ENCODE measurements at places on chromosomes 16 and 17. TPM values are rescaled to one million over a fixed set of nuclear protein-coding genes. Genes with fewer than 3 reads are reported as not detected.

Gene CD300LB
- total RNA-seq: 44.3 TPM

Gene TNFSF12
- total RNA-seq: 14.4 TPM

Gene IRX5
- total RNA-seq: 0.21 TPM

Gene MYH8
- total RNA-seq: not detected

Gene GTF3C1
- 38.5 TPM for total RNA-seq

Gene SLC25A10
- 1.5 TPM for total RNA-seq

Gene TM4SF5
- total RNA-seq: not detected

Gene KRT28
- not detected for total RNA-seq

Gene GOT2
- total RNA-seq: 10.0 TPM

Gene AP2B1
- 42.8 TPM for total RNA-seq

Gene SOX8
- 1.0 TPM for total RNA-seq

Gene CCL13
- total RNA-seq: not detected

Gene NOD2
- 21.6 TPM for total RNA-seq

Gene APOH
- total RNA-seq: not detected

Gene CRYM
- 0.84 TPM for total RNA-seq

Gene TPSB2
- total RNA-seq: not detected

Gene HLF
- 1.7 TPM for total RNA-seq

Gene CLDN7
- total RNA-seq: 0.10 TPM

Gene PRDM7
- total RNA-seq: not detected

Gene ZNF423
- total RNA-seq: under 0.01 TPM

Gene NDRG4
- total RNA-seq: 0.94 TPM

Gene C16orf89
- total RNA-seq: not detected

Gene SLC5A2
- total RNA-seq: 0.42 TPM

Gene PPP1R27
- total RNA-seq: not detected

Gene OR3A3
- not detected for total RNA-seq

Gene RHBDL1
- 0.84 TPM for total RNA-seq

Gene KCNH4
- under 0.01 TPM for total RNA-seq

Gene TP53TG3D
- 0.94 TPM for total RNA-seq

Gene SLC9A5
- 0.63 TPM for total RNA-seq

Gene SMIM22
- total RNA-seq: not detected

Gene STH
- total RNA-seq: not detected

Gene DOC2A
- total RNA-seq: not detected

Gene RUNDC1
- 9.6 TPM for total RNA-seq

Gene ANKFN1
- not detected for total RNA-seq

Gene CHST5
- total RNA-seq: under 0.01 TPM

Gene CTU2
- total RNA-seq: 6.7 TPM

Gene MNT
- 18.1 TPM for total RNA-seq

Gene CA7
- not detected for total RNA-seq

Gene SOCS1
- 41.2 TPM for total RNA-seq

Gene ADORA2B
- 2.2 TPM for total RNA-seq

Gene MYH11
- total RNA-seq: 0.10 TPM

Gene CLEC19A
- not detected for total RNA-seq

Gene ZFP3
- 1.9 TPM for total RNA-seq

Gene KLHL10
- not detected for total RNA-seq

Gene TNFRSF17
- total RNA-seq: 0.21 TPM

Gene ZSCAN10
- under 0.01 TPM for total RNA-seq

Gene ENPP7
- not detected for total RNA-seq

Gene LPO
- total RNA-seq: not detected

Gene STUB1
- 39.0 TPM for total RNA-seq

Gene NAGS
- 0.42 TPM for total RNA-seq

Data from mononuclear cell (primary cell).